ENCODE measurements at places on chromosomes 2 and 18.

- DNase-seq, result peak; percentile 66
Measured at GRCh38 chr2:204177977-204178522, 241.5 kb downstream of the ICOS start.

DNA sequence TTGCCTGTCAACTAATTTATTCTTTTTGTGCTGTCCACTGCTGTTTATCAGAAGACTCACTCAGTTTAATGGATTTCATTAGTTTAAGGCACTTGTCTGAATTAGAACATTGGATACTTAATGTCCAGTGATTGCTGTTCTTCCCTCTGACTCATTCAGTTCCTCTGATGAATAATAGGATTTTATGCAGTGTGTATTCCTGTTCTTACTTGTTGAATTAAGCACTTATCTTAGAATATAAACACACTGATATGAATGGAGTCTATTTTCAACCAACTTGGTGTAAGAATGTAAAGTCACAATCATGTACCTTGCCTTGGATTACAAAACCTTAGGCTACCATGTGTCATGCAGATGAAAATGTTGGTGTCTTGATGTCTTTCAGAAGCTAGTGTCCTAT, 87.0 kb upstream of the PROKR1 start:
- no peak for DNase-seq

DNA sequence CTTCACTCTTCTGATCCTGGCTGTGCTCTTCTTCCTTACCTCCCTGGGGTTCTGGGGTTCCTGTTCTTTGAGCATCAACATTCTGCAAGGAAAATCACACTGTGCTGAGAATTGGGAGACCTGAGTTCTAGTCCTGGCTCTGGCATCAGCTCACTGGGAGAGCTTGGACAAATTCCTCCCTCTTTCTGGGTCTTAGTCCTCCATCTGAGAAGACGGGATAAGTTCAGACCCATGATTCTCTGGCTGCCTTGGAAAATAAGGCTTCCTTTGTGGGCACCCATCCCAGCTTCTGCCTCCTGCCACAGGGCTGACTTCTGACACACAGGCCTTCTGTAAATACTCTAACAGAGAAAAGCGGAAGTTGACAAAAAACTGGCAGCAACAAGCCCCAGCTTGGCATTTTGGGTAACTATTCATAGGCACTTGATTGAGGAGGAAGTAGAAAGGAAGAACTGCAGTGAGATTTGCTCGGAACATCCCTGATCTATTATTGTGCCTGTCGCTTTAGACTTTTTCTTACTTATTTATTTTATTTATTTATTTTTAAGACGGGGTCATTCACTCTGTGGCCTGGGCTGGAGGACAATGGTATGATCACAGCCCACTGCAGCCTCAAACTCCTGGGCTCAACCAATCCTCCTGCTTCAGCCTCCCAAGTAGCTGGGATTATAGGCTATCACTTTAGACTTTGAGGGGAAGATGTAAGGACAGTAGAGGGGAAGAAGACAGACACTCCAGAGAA, 7.9 kb downstream of the PCBP1 start:
- DNase-seq, result peak; percentile 44

- no peak for DNase-seq
Measured at GRCh38 chr18:77208964-77209363, 40.7 kb upstream of the GALR1 start.

DNA sequence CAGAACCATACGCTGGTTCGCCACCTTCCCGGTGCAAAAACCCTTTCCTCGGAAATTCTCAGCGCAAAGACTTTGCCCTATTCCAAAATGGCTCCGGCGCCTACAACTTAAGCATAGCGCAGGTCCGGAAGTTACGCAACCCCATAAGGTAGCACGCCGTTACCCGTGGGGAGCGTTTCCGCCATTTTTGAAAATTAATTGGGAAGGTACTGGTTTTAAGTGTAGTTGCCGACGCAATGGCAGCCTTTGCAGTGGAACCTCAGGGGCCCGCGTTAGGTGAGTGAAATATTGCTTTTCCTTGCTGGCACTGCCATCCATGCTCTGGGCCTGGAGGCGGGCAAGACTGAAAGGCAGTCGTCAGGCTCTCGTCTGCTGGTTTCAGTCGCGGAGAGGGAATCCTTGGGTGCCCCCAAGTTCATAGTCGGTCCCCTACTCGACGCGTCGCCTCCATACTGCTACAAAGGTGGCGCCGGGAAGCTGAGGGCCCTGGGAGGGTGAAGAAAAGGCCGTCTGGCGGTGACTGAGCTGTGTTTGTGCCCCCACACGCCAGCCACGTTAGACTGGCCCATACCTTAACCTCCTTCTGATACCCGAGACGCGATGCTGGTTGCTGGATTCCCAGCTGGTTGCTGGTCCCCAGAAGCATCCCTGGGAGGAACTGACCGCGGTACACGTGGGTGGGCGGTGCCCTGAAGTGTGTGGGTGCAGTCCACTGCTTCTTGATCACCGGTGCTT, at the start of gene NUP35:
TSS of gene NUP35 (plus strand) at position 222 of the 735 bp plus-strand sequence. CDS start at position 237, 15 bp downstream.
- DNase-seq, result peak; percentile 83

DNA sequence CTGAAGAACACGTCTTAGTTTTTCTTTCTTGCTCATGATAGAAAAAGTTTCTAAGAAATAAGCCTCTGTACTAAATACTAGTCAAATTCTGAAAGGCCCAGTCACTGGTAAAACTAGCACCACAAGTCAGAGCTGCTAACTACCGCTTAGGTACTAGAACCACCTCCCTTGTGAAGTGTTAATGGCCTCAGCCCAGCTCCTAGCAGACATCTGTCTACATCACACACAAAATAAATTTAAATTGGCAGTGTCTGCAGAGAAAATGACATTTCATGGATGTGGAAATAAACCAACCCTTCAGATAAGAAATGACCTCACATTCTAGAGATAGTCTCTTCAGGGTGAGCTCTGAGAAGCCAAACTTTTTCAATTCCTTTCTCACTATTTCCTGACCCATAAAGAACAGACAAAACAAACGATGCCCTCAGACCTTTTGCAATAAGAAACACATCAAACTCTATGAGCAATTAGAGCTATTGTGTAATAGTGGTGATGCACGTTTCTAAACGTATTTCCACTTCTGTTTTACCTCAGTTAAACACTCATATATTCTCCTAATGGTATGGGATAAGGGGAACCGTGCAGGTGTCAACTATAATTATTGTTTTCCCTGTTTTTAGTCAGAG, 70.3 kb upstream of the DSG1 start:
- no peak for DNase-seq

- DNase-seq, result no peak
Measured at GRCh38 chr2:216030216-216030615, 16.9 kb upstream of the MREG start.

DNA sequence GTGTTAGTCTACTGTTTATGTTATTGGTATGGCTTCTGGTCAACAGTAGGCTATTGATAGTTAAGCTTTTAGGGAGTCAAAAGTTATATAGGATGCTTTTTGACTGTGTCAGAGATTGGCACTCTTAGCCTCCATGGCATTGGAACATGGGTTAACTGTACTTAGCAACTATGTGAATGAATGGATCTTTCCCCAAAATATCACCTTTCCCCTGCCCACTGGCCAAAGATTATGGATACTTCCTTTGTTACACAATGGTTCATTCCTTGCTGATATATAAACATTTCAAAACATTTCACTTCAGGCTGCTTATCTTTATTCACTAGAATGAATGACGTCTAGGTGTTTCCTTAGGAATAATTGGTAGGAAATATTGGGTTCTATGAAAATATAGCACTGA, 62.1 kb upstream of the DOCK10 start:
- DNase-seq, result no peak

DNA sequence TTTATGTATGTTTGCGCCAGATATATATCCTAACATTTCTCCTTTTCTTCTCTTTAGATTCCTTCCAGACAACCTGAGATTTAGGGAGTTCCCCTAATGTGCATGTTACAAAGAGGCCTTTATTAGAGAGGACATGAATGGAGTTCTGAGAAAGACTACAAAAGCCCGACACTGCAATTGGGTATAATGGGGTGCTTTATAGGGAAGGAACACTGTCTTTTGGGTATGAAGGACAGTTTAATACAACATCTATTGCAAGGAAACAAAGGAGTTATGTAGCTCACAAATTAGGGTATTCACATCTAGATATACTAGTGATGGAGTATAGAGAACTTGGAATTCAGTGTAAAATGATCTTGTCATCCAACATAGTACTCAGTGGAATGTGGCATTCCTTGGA, 383.8 kb downstream of the FIGN start:
- DNase-seq, result no peak

DNA sequence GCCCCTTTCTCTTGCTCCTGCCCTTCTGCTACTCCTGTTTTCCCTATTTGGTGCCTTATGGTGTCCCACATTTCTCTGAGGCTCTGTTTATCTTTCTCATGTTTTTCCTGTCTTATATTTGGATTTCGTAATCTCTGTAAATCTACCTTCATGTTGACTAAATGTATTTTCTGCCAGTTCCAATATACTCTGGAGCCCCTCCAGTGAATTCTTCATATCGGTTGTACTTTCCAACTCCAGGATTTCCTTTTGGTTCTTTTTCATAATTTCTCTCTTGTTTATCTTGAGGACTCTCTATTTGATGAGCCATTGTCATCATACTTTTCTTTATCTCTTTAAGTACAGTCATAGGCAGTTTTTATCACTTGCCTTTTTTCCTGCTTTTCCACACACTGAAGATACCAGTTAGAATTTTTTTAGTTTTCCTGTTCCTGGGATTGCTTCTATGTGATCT, 19.1 kb downstream of the SCLY start:
- no peak for DNase-seq

DNA sequence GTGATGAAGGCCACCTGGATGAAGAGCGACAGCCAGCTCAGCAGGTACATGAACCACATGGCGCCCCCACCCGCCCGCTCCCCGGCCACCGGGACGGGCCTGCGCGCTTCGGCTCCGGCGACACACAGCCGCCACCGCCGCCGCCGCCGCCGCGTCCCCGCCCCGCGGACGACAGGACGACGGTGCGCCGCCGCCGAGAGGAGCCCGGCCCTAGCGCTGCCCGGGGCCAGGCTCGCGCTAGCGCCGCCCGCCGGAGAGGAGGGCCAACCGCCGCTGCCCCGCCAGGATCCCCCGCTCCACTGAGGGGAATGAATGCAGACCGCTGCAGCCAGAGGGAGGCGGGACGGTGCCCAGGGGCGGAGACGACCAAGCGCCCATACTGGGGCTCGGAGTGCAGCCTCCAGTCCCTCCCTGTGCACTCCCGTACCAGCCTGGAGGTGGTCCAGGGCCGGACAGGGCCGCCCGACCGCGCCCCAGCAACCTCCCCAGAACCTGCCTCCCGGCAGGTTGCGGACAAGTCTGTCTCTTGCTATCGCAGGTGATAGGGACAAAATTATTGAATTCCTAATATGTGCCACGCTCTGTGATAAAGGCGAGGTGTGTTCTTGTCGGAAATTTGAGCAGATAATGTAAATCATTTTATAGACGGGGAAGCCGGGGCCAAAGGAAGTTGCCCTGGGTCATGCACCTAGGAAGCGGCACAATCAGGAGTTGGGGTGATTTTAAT, at the start of gene TEX261:
TSS of gene TEX261 (minus strand) at position 175 of the 727 bp plus-strand sequence. CDS start at position 59, 116 bp downstream.
- DNase-seq, result peak; percentile 90

DNA sequence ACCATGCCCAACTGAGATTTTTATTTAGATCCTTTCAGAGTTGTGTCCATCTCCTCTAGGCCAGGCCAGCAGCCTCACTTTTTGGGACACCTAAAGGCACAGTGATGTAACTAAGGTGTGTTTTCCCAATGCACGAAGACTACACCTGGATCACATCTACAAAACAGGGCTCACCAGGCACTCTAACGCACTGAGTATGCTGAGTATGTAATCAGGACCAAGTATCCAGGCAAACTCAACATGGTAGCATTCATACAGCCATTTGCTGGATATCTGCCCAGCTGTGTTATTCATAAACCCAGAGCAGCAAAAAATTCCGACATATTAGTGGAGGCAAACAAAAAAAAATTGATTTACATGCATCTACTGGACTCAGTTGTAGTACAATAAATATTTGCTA, 33.8 kb downstream of the LPIN2 start:
- DNase-seq, result no peak

DNA sequence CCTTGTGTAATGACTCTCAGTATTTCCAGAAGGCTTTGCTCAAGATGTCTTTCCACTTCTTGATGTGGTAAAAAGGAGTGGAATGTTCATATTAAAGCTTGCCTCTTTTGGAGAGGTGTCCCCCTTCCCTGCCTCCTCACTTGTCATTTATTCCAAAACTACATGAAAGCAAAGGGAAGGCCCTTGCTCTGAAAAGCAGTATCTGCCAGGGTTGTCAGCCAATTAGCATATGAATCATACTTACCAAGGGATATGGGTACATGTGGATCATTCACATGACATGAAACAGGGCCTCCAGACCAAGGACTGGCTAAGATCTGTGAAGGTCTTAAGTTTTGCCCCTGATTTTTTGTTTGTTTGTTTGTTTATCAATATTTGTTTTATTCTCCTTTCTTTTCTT, 31.3 kb downstream of the ANXA4 start:
- peak; percentile 10 for DNase-seq
